ENCODE measurements at places on chromosomes 5 and 9.

GRCh38 chr9:76580188-76580587 lies 121.2 kb downstream of the GCNT1 start:
- DNase-seq = no peak

- no peak for DNase-seq
Measured at GRCh38 chr9:86181379-86182315, 77.8 kb downstream of the C9orf153 start.

GRCh38 chr9:114371973-114372917 lies 15.5 kb downstream of the AKNA start:
- DNase-seq = peak; percentile 57

DNA sequence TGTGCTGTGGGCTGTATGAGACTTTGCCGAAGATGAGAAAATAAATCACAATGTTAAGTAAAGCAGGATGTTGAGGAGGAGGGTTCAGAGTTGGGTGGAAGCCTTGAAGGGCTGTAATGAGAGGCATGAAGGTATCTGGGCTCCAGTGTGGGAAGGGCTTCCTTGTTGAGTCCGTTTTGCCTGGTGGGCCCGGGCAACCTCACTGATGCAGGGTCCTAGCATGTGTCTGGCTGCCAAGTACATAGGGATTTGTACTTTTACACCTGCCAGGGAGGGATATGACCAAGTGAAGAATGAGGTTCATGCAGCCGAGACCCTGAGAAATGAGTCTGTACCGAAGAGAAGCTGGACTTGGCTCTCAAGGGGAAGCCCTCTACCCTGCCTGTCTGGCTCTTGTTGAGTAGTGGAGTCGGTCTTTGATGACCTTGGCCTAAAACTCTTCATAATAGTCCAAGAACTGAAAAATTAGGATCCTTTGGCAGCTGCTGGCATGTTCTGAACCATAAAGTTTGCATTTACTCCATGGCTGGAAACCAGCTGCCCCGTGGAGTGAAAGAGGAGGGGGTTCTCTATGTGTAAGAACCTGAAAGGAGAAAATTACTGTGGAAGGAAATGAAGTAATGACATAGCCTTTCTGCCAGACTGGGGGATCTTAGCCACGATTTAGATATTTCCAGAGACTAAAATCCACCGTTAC lies 59.0 kb upstream of the DPYSL3 start:
- DNase-seq = no peak

GRCh38 chr9:35563791-35564197 lies 41.3 kb upstream of the TESK1 start:
- DNase-seq = no peak

- DNase-seq = no peak
Measured at GRCh38 chr5:35151146-35151920, 79.0 kb downstream of the PRLR start.

DNA sequence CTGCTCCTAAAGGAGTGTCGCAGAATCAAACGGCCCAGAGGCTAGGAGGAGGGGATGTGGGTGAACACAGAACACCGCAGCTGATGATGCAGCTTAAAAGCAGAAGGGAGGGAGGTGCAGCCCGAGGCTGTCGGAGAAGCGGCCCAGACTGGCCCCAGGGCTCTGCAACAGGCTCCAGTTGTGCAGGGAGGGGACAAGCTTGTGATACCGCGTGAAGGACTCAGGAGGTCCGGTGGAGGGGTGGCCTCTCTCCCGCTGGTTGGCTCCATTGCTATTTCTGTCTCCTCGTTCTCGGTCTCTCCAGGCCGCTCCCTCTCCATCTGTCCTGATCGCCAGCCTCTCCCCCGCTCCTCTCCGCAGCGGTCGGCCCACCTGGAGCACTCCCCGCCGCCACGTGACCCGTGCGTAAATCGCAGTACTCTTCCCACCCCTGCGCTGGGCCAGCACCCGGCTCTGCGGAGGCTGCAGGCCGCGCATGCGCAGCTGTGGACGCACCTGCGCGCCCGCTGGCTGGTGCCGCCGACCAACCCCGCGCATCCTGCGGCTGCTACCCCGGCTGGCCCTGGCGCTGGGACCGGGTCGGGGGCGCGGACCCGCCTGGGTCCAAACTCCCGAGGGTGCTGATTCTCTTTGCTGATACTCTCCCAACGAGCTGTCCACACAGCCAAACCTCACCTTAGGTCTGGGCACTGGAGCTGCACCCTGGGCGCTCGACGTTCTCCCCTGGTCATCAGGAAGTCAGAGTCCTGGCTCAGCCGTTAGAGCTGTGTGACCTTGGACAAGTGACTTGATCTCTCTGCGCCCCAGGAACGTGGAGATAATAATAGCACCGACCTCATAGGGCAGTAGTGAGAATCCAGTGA lies 3.7 kb upstream of the STXBP1 start:
- peak; percentile 77 for DNase-seq

GRCh38 chr5:147534172-147534951 lies 24.5 kb upstream of the DPYSL3 start:
- DNase-seq = no peak

GRCh38 chr9:86600977-86601376 lies 246.8 kb upstream of the TUT7 start:
- no peak for DNase-seq

Data from central memory CD4-positive, alpha-beta T cell (primary cell).